ENCODE measurements at places on chromosomes 11 and 22.
A peak's percentile ranks its signal among the peaks of the same experiment; 100 is the strongest.

DNA sequence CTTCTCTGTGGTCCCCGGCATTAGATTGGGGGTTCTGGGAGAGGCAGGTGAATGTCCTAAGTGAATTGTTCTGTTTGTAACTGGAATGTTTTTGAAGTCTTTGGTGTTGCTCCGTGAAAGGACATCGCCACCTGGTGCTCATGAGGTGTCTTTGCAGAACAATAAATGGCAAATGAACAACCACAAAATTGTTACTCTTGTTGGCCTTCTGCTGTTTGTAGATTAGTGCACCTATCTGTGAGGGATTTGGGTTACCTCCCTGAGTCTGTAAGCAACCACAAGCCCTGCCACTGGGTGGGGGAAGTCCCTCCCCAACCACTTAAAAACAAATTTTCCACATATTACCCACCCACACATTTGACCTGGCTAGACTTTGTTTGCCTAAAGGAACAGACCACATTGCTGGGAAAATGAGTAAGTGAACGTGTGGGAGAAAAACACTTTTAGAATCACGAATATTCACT lies 4.7 kb downstream of the MPEG1 start:
- DNase-seq, result peak; percentile 59

DNA sequence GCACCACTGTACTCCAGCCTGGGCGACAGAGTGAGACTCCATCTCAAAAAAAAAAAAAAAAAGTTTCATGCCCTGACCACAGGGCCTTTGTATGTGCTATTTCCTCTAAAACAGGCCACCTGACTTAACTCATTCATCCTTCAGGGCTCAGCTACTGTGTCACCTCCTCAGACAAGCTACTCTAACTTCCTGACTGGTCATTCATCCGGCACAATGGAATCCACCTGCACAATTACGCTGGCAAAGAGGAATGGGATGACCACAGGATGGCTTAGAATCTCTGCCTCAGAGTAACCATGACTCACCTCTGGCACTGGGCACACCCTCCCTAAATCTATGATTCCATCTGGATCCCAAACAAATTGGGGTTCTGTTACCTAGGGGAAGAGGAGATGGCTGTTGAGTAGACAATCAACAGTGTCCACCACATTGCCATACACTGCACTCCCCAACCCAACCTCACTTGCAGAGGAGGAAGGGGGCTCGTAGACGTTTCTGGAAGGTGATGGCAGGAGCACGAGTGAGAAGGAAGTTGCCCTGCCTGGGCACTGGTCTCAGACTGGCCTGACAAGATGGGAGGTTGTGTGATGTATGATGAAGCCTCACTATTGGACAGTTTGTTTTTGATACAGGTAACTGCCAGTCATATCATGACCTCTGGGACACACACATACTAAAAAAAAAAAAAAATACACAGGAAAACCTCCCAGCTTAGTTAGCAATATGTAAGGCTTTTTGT lies 22.8 kb upstream of the HMOX1 start:
- peak; percentile 23 for DNase-seq

GRCh38 chr11:7657306-7658025 lies 15.8 kb downstream of the CYB5R2 start:
- DNase-seq, result peak; percentile 73

DNA sequence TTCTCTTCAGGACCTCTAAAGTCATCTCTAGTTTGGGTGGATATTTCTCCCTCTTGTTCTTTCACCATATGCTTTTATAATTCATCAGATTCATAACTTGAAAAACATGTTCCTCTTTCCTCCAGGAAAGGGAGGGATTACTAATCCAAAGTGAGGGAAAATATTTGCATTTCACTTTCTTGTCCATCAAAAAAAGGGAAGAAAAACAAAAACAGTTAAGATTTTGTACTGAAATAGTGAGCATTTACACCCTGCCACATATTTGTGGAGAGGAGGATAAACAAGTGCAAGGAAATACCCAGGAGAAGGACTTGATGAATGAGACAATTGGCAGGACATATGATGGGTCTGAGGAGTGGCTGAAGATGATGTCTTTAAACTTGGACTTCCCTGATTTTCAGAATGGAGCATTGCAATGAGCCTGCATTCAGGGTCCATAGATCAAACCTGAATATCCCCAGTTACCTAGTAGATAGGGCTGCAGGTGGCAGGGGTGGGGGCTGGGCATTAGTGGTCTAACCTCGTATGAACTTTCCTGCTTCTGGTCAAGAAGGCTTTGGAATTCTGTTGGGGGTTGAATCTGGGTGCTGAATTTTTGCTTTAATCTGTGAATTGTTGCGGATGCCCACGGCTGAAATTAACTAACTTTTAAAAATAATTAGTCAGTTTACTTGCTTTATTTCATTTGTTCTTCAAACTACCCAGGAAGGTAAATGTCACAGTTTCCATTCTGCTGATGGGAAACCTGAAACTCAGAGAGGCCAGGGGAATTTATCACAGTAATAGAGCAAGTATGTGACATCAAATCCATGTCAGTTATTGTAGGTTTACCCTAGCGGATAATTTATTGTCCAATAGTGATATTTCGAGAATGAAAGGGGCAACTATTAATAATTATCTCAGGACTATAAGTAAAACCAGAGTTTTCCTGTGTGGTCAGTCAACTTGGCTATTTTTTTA lies 36.9 kb upstream of the TMEM123 start:
- no peak for DNase-seq

DNA sequence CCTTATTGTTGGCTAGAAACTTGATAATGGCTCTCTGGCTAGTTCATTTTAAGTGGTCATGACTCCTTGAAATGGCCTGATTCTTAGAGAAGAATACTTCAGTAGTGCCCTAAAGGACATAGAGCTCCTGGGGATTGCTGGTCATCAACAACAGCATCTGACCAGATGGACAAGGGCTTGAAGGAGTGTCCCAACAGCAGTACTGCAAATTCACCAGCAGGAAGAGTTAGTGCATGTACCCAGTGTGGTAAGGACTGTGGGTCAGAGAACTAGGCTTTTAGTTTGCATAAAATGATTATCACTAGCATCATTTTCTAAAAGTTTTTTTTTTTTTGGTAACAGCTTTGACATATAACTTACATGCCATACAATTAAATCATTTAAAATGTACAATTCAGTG lies 39.5 kb upstream of the CUL5 start:
- no peak for DNase-seq

- DNase-seq, result no peak
Observed at GRCh38 chr11:119904531-119905035, 175.6 kb upstream of the NECTIN1 start.

DNA sequence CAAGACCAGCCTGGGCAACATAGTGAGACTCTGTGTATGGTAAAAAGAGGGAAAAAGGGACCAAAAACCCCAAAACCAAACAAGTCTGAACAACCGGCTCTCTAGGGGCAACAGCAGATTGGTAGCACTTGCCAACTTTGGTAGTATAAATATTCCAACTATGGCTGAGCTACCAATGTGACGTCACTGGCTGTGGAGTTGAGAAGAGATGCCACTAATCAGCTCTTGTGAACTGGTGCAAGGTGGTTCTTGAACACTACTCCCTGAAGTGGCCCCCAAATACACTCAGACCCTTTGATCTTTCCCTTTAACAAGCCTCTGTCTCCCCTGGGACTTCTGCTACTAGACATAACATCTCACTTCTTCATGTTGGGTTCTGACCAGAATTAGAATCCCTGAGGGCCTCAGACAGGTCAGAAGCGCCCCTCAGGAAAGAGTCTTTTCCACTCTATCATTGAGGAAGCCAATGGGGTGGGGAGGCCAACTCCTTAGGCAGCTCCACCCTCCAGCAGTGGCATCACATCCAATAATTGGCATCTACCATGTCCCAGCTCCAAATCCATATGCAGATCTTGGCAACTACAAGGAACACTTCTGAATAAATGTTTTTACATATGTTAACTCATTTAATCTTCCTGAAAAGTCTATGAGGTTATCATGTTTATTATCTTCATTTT lies 49.2 kb downstream of the RPL27A start:
- no peak for DNase-seq

All from fibroblast of skin of scalp (primary cell).